ENCODE measurements at places on chromosomes 4 and X.

- no peak for DNase-seq
Measured at GRCh38 chr4:185656467-185656931, 121.2 kb upstream of the PDLIM3 start.

DNA sequence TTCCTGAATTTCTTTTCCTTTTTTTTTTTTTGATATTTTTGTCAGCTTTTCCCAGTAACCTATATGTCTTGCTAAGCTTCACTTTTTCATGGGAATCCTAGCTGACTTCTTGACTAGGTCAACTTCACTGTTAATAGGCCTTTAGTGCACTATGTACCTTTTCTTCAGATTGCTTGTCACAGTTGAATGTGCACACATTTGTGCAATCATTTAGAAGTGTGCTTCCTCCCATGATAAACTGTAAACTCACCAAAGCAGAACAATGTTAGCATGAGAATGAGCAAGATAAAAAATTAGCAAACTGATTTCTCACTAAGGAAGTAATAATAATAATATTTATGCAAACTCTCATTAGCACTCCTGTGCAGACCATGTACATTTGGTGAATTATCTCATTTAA, 173.2 kb downstream of the PABPC4L start:
- no peak for DNase-seq

- no peak for DNase-seq
Measured at GRCh38 chr4:124745985-124746801, 33.7 kb upstream of the ANKRD50 start.

DNA sequence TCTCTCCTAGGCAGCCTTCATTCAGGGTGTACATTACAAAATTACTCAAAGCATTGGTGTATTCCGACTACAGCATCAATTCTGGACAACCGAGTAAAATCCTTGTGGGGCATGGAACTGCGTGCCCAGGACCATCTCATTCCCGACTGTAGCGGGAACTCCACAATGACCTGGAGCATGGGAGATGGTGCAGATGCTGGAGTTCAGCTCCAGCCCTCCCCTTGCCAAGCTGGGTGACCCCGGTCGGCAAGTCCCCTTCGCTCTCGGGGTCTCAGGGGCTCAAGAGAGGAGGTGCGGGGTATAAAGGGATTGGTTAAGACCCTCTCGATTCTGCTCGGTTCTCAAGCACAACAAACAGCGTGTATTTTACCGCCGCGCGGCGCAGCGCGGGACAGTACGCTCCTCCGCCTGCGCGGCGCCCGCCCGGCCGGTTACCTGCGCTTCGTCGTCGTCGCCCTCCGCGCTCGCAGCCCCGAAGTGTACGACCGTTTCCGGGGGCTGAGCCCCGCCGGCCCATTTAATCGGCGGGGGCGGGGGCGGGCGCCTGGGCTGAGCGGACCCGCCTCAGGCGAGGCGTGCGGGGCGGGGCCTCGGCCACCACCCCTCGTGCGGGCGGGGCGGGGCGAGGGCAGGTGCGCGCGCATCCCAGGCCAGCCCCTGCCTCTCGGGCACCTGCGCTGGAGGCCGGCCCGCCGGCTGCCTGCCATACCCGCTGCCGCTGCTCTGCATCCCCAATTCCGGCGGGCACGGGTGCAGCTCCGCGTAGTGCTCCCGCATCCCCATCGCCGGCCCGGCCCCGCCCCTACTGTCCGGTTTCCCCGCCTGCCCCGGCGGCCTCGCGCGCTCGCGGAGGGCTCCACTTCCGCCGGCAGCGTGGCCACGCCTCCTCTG, at the start of gene G6PD:
Gene G6PD (minus strand): TSS at position 493 of the 891 bp plus-strand sequence. CDS start 691 bp downstream, outside the sequence.
- DNase-seq: peak; percentile 43

DNA sequence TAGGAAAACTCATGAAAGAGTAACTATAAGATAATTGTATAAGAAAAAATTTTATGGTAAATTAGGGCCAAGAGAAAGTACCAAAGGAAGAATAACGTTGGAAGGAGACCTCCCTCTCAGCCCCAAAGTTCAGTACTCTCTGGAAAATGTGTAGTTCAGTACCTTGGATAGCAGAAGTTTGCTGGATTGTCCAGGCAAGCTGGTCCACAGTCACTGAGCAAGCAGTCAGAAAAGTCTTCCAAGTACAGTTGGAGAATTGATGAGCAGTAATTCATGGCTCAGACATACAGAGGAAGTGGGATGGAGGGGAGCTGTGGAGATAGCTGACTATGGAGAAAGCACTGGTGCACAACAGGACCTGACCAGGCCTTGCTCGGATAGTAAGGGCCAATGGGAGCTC, 598.2 kb upstream of the NDST4 start:
- no peak for DNase-seq

GRCh38 chrX:19798423-19798822, 89.0 kb downstream of the SH3KBP1 start:
- DNase-seq: no peak

- DNase-seq: peak; percentile 22
Measured at GRCh38 chr4:163484906-163485305, 9.6 kb upstream of the TMA16 start.

- DNase-seq: peak; percentile 41
Measured at GRCh38 chrX:154051201-154051810, 31.6 kb upstream of the IRAK1 start.

GRCh38 chrX:110985470-110985869, 110.5 kb upstream of the PAK3 start:
- DNase-seq: no peak

GRCh38 chr4:158625544-158625943, 46.1 kb downstream of the C4orf46 start:
- DNase-seq: no peak

- DNase-seq: no peak
Measured at GRCh38 chr4:100742045-100742444, 224.2 kb upstream of the EMCN start.

DNA sequence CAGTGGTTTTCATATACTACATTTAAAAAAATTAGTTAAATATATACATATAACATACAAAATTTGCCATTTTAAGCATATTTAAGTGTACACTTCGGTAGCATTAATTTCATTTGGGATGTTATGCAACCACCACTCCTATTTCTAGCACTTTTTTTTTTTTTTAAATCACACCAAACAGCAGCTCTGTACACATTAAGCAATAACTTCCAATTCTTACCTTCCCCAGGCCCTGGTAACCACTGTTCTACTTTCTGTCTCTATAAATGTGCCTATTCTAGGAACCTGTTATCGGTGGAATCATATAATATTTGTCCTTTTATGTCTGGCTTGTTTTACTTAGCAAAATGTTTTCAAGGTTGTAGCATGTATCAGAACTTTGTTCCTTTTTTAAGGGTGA, 39.1 kb downstream of the TMEM164 start:
- DNase-seq: no peak

- DNase-seq: no peak
Measured at GRCh38 chr4:87995435-87995834, 12.0 kb upstream of the PKD2 start.

- DNase-seq: no peak
Measured at GRCh38 chr4:182124359-182124758, 118.8 kb upstream of the TENM3 start.

DNA sequence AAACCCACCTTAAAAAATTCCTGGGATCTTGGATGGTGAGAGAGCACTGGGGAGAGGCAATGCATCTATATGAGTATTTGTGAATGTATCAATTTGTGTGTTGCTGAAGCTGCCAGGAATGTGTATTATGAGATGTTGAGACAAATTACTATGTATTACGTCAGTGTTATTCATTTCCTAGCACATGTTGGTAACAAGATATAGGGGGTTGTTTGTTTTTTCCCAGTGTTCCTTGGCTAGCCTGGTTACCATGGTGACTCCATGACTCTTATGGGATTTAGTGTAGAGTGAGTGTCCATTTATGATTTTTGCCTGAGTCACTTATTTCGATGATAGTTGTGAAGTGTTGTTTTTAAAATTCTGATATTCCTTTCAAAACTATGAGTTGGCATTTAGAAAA, 65.6 kb downstream of the RAB40A start:
- DNase-seq: no peak

DNA sequence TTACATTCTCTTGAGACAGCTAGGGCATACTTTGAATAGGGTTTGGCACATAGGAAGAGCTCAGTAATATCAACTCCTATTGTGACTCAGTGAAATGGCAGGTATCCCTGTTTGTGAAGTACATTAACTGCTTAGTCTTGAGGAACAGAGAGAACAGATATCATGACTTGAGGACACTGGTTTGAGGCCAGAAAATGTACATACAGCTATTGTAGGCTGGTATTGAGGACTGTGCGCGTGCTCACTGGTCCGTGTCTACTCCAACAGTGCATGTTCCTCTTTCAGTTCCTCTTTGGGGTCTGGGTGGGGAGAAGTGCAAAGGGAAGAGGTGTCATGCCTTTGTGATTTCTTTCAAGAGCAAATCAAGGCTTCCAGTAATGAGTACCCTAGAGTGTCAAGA, 34.6 kb upstream of the TBC1D9 start:
- DNase-seq: no peak

Measured in stimulated activated CD8-positive, alpha-beta memory T cell treated with anti-CD3 and anti-CD28 coated beads, Interleukin-7, amount 100 ng/mL, for 24 hours (primary cell).